ENCODE measurements at places on chromosomes 7 and 10.

DNA sequence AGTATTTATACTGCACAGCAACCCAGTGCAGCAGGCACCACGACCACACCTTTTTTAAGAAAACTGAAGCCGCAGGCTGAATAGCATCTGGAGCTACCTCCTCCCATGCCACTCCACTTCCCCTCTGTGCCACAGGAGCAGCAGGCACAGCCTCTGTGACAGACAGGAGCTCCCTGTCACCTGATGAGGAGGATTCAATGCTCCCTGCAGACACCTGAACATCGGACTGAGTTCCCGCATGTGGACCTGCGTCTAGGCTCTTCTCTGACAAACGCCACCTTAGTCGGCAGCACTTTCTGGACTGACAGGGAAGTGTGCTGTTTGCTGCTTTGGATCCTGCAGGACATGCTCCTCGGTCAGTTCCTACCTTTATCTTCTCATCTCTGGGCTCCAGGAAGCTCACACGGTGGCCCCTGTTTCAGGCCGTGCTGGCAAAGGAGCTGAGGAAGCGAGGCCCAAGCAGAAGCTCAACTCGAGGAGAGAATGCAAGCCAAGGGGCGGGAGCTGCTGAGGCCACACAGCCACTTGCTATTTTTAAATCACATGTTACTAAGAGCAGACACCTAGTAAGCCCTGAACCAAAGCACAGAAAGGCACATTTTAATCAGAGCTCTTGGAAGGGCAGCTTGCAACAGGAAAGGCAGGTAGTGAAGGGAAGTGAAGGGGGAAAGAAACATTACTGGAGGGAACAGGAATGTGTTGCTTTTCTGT is 56.6 kb downstream of the VOPP1 start:
- DNase-seq, result no peak

- no peak for DNase-seq
Observed at GRCh38 chr10:87733081-87733480, 73.4 kb downstream of the PAPSS2 start.

GRCh38 chr10:63987212-63987611 is 466.0 kb downstream of the REEP3 start:
- no peak for DNase-seq

DNA sequence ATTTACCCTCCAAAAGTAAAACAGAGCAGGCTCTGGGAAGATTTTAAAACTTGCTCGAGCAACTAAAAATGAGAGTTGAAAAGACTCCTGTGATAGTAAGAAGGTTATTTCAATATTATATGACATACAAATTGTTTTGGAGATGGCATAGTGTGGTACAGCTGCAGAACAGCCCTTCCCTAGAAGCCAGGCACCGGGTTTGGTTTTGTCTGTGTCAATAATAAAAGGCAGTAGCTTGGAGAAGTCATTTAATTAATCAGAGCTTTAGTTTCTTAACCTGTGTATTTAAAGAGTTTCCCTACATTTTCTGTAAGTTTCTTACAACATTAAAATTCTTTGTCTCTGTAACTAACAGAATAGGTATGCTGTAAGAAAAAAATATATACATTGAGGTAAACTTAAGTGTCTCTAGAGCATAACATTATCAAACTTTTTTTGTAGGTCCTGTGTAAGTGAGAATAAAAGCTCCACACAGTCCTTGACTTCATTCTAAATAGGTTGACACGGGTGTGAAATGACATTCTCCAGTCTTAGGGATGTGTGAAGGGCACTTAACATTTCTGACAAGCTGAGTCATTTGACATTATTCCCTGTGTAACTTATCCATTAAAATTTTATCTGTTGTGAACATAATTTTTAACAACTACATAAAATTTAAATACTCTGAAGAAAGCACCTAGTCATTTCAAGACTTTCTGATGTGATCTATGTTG is 425.0 kb upstream of the ETV1 start:
- DNase-seq, result peak; percentile 3

- DNase-seq, result no peak
Observed at GRCh38 chr7:118140468-118140867, 43.5 kb upstream of the LSM8 start.

DNA sequence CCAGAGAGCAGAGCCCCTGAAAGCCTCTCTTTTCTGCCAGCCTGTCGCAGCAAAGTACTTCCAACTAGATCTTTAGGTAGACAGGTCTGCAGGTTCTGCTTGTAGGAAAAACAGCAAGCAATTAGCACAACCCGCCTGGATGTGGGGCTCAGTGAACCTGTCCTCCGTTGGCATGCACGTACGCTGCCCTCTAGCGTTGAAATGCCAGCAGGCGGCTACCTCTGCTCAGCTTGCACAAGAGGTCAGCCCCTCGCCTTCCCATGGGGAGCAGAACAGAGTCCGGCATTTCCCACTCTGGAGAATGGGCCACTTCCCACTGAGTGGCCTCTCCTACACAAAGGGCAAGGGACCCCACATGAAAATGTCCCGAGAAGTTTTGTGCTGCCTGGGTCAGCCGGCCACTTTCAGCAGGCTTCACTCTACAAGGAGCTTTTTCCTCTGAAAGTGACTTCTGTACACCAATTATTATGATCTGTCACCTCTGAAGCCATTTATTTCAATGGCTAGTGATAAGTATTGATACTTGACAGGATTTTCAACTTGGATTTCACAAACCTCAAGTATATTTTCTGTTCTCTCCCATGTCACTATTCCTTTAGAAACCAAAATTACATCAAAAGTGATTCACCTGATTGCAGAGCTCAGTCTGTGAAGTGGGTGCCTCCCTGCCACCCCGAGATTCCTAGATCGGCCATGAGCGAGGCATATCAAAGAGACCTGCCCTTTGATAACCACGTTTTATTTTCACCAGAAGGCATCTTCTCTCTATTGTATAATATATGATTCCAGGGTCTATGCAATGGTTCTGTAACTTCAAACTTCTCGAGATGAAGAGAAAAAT is 56.7 kb downstream of the JCAD start:
- DNase-seq, result peak; percentile 65

DNA sequence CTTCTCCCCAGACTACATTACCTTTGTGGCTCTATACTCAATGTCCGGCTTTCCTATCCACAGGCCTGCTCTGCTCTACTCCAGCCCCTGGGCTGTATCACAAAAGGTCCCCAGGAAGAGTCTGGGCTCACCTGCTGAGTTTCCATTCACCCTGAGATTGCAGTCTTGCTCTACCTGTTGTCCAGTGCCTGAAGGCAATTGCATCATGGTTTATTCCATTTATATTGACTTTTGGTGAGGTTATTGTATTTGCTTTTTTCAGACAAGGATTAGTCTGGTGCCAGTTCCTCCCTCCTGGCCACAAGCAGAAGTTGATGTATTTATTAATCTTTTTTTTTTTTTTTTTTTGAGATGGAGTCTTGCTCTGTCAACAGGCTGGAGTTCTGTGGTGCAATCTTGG is 273.1 kb downstream of the XPNPEP1 start:
- DNase-seq, result no peak

DNA sequence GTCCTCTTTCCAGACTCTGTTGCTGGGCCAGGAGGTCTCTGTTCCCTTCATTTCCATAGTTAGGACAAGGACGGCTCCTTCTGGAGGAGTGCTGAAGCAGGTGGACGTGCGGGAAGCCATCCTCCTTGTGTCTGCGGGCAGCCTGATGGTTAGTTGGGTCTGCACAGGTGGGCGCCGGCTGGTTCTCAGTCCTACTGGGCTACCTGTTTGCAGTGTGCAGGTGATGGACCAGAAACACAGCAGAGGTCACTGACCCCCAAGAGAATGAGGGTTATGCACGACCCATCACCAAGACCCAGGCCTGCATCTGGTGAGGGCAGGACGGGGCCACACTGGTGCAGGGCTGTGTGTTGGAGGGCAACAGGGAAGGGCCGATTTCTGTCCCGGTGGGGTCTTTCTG is 7.8 kb downstream of the RARRES2 start:
- no peak for DNase-seq

DNA sequence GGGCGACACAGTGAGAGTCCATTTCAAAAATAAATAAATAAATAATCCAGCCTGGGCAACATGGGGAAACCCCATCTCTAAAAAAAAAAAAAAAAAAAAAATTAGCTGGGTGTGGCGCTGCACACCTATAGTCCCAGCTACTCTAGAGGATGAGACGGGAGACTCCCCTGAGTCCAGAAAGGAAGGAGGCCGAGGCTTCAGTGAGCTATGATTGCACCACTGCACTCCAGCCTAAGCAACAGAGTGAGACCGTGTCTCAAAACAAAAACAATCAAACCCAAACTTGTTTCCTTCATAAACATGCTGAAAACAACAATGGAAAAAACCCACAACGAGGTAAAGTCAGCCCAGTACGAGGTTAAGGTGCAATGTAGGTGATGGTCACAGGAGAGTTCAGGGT is 1.2 kb downstream of the COX19 start:
- no peak for DNase-seq

DNA sequence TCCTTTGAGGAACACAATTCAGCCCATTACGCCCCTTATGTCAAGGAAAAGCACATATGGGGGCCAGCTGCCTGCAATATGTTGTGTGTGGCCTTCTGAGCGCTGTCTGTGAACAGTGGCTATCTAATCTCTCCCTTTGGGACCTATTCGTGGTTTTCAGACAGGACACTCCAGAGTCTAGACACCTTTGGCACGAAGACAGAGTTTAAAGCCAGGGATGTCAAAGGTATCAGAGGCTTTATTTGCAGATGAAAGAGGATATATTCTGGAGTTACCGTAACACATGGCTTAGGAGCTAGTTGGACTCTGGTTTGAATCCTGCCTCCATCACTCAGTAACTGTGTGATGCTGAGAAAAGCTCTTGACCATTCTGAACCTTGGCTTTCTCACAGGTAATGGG is 14.8 kb upstream of the EEPD1 start:
- DNase-seq, result peak; percentile 7

DNA sequence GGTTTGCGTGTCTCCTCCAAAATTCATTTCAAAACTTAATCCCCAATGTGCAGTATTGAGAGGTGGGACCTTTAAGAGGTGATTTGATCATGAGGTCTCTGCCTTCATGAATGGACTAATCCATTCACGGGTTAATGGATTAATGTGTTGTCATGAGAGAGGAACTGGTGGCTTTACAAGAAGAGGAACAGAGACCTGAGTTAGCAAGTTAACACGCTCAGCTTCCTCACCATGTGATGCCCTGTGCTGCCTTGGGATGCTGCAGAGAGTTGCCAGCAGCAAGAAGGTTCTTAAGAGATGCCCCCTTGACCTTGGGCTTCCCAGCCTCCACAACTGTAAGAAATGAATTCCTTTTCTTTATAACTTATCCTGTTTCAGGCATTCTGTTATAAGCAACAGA is 3.7 kb upstream of the TCTN3 start:
- no peak for DNase-seq

DNA sequence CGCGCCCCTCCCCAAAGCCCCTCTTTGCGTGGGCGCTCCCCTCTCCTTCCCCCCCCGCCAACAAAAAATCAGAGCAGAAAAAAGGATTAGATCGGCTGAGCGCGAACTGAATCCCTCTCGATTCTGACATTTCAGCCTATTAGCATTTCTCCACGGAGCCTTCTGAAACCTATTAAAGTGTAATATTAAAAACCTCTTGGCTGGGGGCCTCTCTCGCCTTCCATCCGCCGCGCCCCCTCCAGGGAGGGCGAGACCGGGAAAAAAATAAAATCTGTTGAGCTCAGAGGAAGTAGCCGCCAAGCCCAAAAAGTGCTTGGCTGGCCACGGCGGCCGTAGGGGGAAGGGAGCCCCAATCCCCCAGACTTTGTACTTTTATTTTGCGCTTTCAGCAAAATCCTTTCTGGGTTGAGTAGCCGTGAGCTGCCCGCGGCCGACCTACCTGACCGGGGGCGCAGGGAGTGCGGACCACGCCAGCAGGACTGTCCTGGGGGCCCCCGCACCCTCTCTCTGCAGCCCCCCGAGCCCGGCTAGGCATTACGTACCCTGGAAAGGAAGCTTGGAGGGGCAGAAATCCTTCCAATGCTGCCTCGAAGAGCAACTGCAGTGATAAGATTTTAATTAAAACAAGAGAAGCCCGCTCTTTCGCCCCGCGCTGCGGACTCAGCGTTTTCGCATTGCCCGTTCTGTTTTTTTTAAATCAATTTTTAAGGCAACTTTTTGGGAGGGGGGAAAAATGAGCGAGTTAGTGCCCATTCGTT is 1.3 kb upstream of the TNRC18 start:
- peak; percentile 52 for DNase-seq

DNA sequence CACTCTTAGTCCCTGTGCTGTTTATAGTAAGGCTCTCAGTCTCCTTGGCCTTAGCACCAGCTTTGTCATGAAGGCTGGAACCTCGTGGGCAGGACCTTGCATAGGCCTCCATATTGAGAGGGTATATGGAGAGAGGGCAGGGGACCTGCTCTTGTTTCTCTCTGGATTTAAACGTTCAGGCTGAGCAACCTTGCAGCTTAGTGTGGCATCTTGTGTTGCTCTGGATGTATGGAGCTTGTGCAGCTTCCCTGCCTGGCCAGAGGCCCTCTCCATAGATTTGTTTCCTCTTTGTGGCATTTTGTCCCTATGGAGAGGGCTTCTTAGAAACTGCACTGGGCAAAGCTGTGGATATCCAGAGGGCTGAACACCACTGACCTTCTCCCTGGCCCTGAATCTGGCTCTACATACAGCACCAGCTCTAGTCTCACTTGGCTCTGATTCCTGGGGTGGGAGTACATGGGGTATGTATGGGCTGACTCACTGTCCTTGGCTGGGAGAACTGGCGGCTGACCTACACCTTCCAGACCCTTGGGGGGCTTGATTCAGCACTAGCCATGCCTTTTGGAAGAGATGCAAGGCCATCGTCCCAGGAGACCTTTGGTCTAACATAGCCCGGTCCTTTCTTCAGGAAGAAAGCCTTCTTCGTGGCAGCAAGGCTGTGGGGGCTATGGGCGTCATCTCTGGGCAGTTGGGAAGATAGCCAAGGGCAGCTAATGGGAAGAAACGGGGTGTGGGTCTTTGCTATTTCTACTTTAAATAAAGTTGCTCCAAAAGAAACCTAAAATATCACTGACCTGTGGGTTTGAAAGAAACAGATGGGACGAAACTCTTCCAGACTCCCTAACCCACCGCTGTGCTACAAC is 30.5 kb downstream of the ITPRIP start:
- no peak for DNase-seq

DNA sequence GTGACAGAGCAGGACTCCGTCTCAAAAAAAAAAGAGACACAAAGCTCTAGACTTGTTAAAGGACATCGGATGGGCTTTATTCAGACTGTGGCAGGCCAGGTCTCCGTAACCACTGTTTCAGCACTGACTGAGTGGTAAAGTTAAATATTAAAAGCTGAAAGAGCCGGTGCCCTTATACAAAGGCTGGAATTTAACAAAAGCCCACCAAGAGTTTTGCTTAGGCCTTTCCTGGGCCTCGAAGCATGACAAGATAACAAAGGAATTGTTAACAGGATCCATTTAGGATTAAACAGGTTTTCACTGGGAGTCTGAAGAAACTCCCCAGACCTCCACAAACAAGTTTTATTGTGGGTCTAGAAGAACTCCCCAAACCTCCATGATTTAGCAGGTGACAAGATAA is 727.8 kb downstream of the TYW1 start:
- no peak for DNase-seq

DNA sequence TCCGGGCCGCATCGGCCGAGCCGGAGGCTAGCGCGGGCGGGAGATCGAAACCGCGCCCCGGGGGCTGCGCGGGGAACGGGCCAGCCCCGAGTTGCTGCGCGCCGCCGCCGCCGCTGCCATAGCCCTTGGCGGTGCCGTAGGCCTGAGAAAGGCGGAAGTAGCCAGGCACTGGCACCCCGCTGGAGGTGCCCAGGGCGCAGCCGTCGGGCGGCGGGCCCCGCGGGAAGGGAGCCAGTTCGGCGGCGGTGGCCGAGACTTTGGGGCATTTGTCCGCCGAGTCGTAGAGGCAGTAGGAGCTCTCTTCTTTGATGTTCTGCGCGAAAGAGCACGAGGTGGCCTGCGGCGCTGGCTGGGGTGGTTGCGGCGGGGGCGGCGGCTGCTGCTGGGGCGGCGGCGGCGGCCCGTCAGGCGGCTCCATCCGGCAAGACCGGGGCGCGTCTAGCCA is 587 bp downstream of the HOXA10 start:
- peak; percentile 27 for DNase-seq

All from NCI-H1417 (cell line).